ENCODE measurements at places on chromosomes 3 and 15.

GRCh38 chr15:25060996-25061620 lies 106.3 kb downstream of the SNRPN start:
- DNase-seq: no peak

DNA sequence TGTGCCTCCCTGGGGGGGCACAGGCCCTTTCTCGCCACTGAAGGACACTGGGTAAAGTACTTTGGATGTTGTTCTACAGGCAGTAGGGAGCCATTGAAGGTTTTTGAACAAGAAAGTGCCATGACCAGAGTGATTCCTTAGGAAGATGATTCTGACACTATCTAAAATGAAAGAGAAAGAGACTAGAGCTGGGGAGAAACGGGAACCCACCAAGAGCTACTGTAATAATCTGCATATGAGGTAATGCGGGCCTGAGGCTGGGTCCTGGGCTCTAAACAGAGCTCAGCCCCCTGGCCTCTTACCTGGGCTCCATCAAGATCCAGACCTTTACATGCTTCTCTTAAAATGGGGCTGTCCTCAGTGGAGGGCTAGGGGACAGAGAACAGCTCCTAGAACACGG lies 24.9 kb downstream of the GRK7 start:
- DNase-seq: no peak

DNA sequence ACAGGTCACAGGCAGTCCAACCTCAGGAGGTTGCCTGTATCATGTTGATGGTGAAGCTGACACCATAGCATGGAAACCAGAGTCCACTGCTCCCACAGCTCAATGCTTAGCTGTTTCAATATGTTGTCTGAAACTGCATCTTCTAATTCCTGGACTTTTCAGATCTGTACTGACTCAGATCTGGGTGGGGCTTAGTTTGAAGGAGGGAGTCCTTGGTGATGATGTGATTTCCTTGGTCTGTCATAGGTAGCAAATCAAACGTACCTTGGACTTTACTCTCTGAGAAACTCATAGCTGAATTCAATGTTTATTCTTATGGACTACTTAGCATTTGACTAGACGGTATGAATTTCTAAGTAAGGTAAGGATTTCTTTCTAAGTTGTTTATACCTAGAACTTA lies at the start of gene HHLA2:
HHLA2 (plus strand) TSS at position 310 of the 400 bp plus-strand sequence. CDS start 55,266 bp downstream, outside the sequence.
- no peak for DNase-seq

DNA sequence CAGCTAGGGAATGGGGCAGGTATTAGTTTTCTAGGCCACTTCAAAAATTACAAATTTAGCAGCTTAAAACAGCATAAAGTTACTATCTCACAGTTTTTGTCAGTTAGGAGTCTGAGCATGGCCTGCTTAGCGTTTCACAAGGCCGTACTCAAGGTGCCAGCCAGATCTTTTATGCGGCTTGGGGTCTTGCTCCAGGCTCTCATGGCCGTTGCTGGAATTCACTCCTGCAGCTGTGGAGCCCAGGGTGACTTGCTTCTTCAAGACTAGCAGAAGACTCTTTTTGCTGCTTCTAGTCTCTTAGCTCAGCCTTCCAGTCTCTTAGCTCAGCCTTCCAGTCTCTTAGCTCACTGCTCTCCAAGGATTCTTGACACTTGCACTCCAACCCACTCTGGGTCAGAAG lies 242.1 kb upstream of the CTDSPL start:
- DNase-seq: no peak
